ENCODE measurements at places on chromosomes 3 and 15.

- no peak for DNase-seq
Observed at GRCh38 chr3:72481542-72481941, 366.7 kb downstream of the SHQ1 start.

DNA sequence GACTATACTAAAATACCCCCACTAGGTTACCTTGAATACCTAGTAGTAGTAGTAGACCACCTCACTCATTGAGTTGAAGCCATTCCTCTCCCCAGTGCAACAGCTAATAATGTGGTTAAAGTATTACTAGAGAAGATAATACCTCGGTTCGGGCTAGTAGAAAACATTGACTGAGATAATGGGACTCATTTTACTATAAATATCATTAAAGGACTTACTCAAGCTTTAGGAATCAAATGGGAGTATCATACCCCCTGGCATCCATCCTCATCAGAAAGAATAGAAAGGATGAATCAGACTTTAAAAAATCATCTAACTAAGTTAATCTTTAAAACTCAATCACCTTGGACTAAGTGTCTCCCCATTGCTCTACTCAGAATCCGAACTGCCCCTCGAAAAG, 49.0 kb upstream of the CACNA2D3 start:
- DNase-seq: no peak

GRCh38 chr3:6079011-6079410, 781.9 kb upstream of the GRM7 start:
- DNase-seq: no peak

DNA sequence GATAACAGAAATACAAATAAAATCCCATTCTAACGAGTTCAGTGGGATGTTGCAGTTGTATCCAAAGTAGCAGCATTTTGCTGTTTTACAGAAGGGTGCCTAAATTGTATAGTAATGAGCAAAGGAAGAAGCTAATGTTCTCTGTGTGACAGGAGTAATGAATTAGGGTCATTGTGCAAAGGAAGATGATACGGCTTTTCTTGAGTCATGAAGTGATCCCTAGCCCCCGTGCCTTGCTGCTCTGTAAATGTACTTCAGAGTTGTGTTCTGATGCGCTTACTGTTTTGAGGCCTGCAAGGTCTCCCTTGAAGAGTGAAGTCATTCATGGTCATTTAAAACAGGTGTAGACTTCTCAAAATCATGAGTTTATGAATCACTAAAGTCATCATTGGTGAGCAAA, 37.9 kb downstream of the ATP1B3 start:
- no peak for DNase-seq

GRCh38 chr3:151550025-151550618, 89.3 kb upstream of the IGSF10 start:
- DNase-seq: no peak

GRCh38 chr3:74531491-74531890, 83.0 kb downstream of the CNTN3 start:
- no peak for DNase-seq

DNA sequence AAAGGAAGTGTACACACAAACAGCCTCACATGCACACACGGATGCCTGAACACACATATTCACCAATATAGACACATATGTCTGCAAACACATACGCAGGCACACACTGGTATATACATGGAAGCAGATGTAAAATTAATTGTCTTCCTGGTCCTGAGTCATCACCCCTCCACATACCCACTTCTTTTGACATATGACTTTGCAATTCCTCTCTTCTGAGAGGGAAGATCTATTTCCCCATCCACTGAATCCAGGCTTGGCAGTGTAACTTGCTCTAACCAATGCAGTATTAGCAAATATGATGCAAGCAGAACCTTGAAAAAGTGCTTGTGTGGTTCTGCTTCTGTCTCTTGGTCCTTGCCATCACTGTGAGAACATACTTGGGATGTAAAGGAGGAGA, 76.8 kb upstream of the HRH1 start:
- DNase-seq: no peak

DNA sequence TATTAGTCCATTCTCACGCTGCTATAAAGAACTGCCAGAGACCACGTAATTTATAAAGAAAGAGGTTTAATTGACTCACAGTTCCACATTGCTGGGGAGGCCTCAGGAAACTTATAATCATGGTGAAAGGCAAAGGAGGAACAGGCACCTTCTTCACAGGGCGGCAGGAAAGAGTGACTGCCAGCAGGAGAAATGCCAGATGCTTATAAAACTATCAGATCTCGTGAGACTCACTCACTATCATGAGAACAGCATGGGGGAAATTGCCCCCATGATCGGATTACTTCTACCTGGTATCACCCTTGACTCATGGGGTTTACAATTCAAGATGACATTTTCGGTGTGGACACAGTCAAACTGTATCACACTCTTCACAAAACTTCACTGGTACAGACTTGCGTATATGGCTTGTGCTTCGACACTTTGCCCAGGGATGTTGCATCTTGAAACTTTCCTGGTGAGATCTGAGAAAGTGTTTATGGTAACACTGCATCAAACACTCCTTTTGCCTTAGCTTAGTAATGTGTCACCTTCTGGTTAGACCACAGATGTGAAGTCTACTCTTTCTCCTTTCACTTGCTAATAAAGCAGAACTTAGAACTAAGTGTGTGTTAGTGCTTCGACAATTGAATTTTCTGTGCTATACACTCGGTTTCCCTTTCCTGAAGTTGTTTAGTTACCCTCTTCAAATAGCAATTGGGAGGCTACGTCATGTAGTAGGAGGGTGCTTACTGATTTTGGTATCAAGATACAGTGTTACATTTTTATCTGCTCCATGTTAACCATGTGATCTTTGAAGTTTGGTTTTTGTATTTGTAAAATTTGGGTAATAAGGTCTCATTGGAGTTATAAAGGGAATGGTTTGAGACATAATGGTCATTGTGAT, 185.7 kb downstream of the LPP start:
- DNase-seq: no peak

GRCh38 chr15:29260896-29261295, 8.7 kb downstream of the NSMCE3 start:
- no peak for DNase-seq

GRCh38 chr3:194254040-194254439, 97.1 kb downstream of the CPN2 start:
- no peak for DNase-seq

GRCh38 chr3:174907027-174907426, 47.9 kb downstream of the NAALADL2 start:
- no peak for DNase-seq

GRCh38 chr3:35777563-35778554, 138.5 kb downstream of the ARPP21 start:
- no peak for DNase-seq

- no peak for DNase-seq
Observed at GRCh38 chr3:37543666-37544065, 318.0 kb upstream of the CTDSPL start.

- no peak for DNase-seq
Observed at GRCh38 chr3:170426240-170426797, 7.7 kb downstream of the CLDN11 start.

GRCh38 chr15:69308949-69309348, 10.2 kb downstream of the PAQR5 start:
- no peak for DNase-seq

- DNase-seq: no peak
Observed at GRCh38 chr3:72335458-72336095, 512.7 kb downstream of the SHQ1 start.

DNA sequence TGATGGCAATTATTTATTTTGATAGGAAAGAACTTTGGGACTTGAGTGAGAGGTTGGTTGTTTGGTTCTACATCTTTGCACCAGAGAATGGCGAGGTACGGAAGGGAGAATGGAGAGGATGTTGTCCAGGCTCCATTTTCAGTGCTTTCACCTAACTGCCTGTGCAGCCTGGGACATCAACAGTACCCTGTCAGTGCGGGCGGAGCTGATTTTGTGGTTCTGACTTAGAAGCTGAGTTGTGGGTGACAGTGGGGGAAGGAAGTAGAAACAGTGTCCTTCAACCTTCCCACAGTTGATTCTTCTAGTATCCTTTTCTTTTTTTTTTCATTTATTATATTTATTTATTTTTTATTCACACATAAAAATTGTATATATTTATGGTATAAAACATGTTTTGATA, 95.3 kb downstream of the TIGIT start:
- DNase-seq: no peak

- DNase-seq: no peak
Observed at GRCh38 chr15:23686466-23687142, 501 bp downstream of the NDN start.

DNA sequence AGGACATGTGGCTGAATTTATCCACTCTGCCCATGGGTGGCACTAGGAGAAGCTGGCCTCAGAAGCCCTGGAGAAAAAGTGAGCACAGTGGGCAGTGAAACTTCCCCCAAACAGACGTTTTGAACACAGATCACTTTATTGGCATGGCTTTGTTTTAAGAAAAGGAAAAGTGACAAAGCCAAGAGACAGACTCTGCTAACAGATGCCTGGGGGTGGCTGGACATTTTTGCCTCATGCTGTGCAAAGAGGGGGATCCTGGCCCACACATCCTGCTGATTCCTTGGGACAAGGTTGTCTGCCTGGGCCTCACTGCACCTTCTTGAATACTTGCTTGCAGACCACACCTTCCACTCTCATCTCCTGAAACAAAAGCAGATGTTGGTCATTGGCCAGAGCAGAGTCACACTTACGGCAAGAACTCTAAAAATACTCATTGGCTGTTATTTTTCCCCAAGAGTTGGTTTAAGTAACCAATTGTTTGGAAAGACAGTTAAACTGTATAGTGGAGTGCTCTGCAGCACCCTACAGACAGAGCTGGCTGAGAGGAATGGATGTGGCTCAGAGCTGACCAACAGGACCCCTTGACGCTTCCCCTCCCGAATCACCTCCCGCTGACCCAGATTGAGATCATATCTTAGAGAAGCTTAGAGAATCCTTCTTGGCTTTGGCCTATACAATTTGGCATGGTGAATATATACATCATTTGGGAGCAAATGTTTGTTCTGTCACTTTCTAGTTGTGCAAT, 22.0 kb downstream of the RBP1 start:
- DNase-seq: no peak

DNA sequence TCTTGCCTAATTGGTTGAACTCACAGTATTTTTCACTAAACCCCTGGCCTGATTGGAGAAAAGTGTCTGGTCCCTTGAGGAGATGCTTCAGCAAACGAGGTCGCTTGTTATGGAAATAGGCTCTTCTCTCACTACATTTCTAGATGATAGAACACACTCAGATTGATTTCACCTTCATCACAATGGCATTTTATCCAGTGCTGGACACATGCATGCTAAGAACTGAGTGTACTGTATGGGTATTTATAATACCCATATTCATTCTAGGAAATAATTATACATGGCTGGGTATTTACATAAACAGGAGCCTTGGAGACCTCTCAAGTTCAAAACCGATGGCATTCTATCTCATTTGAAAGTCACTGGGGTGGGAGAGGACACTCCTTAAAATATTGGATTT, 444.9 kb downstream of the LPP start:
- DNase-seq: no peak

GRCh38 chr3:152968388-152969024, 133.6 kb downstream of the P2RY1 start:
- no peak for DNase-seq

Data from NCI-H1048 (cell line).